ENCODE measurements at places on chromosomes 12 and 14.

- peak; percentile 21 for DNase-seq
Measured at GRCh38 chr12:67751381-67751928, 102.9 kb downstream of the DYRK2 start.

DNA sequence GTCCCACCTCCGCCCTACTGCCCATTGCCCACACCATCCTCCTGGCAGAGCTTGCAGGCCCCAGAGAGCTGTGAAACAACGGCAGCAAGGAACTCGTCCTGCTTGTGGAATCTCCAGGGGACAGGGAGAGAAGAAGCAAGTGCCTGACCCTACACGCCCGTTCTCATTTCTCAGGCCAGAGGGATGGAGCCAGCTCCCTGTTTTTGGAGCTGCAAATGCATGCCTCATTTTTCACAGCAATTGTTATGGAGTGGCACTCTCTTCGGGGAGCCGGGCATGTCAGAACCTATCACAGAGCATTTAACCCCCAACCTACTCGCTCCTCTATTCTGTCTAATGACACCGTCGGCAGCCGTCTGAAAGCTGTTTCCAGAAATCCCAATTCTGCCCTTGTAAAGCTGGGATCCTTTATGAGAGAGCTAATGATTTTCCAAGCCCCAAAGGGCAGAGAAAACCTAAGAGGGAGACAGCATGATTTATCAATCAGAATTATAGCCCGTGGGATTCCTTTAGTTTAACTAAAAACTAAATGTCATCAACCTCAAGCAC, 222.3 kb upstream of the NOS1 start:
- DNase-seq: no peak

DNA sequence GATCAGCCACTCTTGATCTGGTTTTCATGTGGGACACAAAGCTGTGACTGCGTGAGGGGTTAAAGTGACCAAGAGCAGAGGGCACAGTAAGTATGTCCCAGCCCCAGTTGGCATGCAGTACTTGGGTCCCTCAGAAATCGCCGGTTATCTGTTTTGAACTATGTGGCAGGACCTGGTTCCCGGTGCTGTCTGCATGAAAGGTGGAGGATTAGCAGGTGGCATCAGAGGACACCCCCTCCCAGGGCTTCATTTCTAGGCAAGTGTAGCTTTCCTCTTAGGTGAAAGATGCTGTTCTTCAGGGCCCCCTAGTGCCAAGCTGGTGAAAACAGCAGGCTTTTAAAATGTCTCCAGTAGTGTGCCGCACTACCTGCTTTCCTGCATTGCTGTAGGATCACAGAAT, 57.1 kb downstream of the ATG14 start:
- peak; percentile 66 for DNase-seq

DNA sequence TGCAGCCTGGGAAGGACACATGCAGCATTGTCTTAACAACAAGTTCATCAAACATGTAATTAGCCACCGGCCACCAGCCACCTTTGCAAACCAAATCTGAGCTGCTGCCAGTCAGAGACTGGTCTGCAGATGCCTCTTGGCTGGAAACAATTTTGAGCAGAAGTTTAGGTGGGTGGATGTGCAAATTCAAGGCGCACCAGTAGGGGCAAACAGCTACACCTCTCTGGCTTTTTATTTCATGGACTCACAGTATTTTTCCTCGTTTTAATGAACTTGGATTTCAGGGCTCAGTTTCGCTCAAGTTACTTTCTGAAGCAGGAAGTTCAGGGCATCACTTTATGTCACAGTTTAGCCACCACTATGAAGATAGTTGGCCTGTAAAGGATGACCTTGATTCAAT, 94.3 kb downstream of the OTX2 start:
- no peak for DNase-seq

DNA sequence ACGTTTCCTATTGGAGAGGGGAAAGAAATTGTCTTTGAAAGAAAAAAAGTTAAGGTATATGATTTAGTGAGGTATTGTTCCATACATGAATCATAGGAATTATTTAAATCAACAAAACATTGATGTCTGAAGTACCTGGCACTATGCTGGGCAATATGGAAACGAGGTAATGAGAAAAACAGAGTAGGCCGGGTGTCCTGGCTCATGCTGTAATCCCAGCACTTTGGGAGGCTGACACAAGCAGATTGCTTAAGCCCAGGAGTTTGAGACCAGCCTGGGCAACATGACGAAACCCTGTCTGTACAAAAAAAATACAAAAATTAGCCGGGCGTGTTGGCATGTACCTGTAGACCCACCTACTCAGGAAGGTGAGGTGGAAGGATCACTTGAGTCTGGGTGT, 45.9 kb downstream of the AEBP2 start:
- DNase-seq: no peak

DNA sequence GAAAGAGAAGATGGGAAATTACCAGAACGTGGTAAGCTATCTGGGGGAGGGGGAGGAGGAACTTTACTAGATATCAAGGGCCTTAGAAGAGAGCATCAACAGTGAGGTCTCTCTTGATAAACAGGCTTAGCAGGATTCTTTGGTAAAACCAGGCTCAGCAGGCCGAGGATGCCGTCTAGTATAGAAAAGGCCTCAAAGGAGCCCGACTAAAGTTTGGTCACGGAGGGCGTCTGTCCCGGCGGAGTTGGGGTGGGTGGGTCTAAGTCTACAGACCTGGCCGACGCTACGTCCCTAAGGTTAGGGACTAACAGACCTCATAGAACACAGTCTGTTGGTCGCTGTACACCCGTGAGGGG, 538 bp upstream of the TIGAR start:
- DNase-seq: no peak

GRCh38 chr12:14961466-14962152, at the start of gene ARHGDIB:
TSS of gene ARHGDIB (minus strand) at chr12:14961601. CDS start at chr12:14950712, 10,889 bp downstream.
- DNase-seq: no peak

GRCh38 chr12:80001562-80001961, 66.7 kb upstream of the PPP1R12A start:
- no peak for DNase-seq

GRCh38 chr12:1885082-1885596, 33.3 kb downstream of the CACNA2D4 start:
- DNase-seq: no peak

DNA sequence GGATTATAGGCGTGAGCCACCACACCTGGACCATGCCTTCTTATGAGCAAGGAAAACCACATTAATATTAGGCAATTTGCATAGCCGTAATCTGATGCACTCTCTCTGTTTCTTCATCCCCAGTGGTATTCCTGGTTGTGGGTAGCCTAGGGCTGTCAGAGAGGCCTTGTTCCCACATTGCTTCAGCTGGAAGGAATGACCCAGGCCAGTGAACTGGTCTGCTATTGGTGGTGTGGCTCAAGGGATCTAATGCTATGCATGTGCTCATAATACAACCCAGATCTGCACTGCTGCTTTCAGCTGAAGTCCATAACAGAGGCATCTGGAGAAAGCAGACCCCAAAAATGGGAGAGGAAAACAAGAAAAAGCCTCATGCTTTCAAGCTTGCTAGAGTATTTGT, 33.1 kb upstream of the G2E3 start:
- peak; percentile 25 for DNase-seq

DNA sequence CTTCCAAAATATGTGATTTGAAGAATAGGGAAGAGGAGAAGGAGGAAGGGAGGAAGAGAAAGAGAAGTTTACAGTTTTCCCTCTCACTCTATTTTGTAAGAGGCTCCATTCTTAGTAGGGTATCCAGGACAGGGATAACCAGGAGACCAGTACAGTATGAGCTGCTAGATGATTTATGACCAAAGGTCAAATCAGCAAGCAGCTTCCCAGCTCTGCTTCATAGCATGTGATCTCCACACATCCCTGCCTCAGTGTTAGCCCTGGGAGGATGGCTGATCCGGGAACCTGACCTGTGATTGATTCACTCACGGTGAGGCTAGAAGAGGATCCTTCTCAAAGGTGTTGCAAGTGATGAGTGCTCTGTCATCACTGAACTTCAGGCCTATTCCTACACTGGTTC, 16.6 kb downstream of the RDH12 start:
- no peak for DNase-seq

DNA sequence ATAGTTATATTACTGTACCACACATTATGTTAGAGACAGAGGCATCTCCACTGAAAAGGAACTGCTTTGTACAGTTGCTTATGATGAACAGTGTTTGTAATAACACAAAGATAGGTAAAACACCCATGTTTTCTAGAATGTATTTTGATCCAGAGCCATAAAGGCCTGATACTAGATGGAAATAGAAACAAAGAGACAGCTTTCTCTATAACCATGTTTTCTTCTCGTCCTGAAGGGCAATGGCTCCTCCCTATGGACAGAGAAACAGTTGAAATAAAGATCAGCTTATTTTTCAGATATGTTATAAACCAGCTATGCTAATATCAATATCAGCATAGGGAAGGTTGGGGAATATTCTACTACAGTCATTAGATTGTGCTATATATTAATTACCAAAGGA, 109.2 kb downstream of the ATXN7L3B start:
- no peak for DNase-seq

DNA sequence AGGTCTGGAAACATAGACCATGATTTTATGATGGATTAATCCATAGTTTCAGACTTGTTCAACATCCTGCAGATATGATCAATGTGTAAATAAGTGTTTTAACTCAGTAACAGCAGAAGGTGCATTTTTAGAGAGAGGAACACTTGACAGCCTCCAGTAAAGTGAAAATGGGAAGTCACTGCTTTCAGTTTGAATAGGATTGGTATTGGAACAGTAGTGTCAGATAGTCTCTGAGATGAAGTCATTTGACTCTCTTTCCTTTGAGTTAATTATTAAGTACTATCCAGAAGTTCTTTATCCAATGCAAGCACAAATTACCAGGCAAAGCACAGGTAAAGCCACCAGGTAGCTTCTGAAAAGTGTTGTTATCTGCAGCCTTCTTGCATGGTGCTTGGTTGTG, 14.5 kb upstream of the NAV3 start:
- no peak for DNase-seq

DNA sequence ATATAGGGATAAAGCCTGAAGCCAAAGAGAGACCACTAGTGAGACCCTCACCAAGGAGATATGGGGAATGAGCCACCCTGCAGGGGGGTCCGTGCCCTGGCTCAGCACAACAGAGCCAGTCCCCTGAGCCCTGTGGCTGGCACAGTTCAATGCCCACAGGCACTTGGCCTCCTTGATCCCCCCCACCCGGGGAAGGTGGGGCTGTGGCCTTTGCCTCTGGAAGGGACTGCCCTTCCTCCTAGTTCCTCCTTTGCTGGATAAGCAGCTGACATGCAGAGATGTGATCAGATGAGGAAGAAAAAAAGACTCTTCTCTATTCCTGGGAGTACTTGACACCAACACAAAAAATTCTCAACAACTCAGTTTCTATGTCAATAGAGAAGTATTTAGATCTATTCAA, 19.9 kb downstream of the TTC7B start:
- no peak for DNase-seq

GRCh38 chr12:2284857-2285256, 232.1 kb downstream of the CACNA1C start:
- peak; percentile 76 for DNase-seq

GRCh38 chr14:46488374-46488773, 163.2 kb downstream of the RPL10L start:
- DNase-seq: no peak

GRCh38 chr12:1419849-1420371, 174.5 kb downstream of the FBXL14 start:
- no peak for DNase-seq

DNA sequence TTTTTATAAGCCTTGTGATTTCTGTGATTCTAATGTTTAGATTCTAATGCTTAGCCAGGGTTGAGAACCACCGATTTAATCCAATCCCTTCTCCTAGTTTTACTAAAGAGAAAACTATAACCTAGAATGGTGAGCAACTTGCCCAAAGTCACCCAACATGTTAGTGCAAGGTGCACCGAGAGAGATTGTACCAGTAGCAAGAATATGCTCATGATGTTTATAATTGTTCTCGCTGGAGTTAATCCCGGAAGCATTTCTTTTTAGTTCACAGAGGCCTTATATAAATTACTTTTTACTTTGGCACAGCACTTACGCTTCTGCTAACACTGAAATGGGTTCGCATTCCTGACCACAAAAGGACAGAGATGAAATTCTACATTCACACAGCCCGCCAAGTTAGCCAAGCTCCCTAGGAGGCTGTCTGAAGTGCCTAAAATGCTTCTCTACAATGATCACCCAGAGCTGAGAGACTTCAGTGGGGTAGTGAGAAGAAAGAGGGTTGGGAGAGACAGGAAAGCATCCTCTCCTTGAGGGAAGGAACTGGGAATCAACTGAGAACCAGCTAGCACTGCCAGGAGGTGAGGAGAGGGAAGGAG, 579 bp upstream of the BLOC1S1 start:
- DNase-seq: no peak

DNA sequence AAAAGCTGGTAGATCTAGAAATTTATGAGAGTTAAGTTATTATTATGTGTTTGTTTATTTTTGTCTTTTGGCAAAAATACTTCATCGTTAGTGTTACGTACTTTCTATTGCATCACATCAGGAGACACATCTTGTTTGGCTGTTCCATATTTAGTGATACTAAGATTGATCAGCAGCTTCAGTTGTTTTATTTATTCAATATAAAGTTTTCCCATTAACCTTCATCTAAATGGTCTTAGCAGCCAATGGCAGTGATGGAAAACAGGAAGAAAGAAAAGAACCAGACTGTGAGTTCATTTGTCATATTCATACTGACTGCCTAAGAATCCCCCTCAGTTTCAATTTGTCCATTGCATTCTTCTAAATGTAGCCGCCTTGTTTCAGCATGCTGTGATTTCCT, 122.3 kb downstream of the METTL25 start:
- DNase-seq: no peak

DNA sequence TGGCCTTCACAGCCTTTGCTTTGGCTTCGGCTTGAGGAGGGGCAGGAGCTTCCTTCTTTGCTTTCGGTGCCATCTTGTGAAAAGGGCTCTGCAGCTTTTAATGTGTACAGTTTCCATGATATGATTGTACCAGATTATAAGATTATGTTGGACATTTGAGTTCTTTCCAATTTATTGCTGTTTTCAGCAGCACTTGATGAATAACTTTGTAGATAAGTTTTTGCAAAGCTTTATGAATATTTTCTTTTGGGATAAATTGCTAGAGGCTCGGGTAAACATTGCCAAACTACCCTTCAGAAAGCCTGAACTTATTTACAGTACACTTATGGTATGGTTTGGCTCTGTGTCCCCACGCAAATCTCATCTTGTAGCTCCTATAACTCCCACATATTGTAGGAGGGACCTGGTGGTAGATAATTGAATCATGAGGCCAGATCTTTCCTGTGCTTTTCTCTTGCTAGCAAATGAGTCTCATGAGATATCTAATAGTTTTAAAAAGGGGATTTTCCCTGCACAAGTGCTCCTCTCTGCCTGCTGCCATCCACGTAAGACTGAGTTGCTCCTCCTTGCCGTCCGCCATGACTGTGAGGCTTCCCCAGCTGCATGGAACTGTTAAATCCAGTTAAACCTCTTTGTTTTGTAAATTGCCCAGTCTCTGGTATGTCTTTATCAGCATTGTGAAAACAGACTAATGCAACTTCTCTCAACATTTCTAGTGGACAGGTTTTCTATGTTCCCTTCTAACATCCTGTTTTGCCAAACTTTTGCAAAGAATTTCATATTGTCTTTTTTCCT, 70.4 kb downstream of the RCOR1 start:
- DNase-seq: no peak

GRCh38 chr12:559208-559905, 99.6 kb downstream of the B4GALNT3 start:
- no peak for DNase-seq

GRCh38 chr12:46659824-46660223, 166.0 kb downstream of the SLC38A4 start:
- no peak for DNase-seq

GRCh38 chr12:101806265-101806664, 24.5 kb downstream of the GNPTAB start:
- no peak for DNase-seq

- DNase-seq: peak; percentile 55
Measured at GRCh38 chr12:120529641-120530417, 871 bp upstream of the COQ5 start.

- peak; percentile 94 for DNase-seq
Measured at GRCh38 chr12:121992059-121992879, 29.4 kb upstream of the BCL7A start.
